GM12892 (cell line): ENCODE measurements at places on chromosomes 2 and 18.

- no peak for DNase-seq
Observed at GRCh38 chr2:61210332-61210981, 48.5 kb downstream of the C2orf74 start.

- no peak for DNase-seq
Observed at GRCh38 chr18:40380686-40381439, 1574.2 kb upstream of the PIK3C3 start.

DNA sequence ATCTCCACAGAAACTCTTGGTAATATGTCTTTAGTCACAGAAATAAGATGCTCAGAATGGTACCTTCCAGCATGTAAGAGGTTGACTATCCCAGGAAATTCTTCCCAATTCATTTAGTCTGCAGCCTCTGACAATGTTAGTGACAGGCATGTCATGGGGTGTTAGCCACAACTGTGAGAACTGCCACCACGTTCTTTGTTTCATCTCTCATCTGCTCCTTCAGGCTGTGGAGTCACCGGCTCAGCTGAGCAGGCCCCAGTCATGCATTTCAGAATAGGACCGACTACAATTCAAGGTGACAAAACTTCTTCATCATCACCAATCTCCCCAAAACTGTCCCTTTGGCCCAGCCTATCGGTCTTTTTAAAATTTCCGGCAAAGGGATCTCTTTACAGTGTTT lies 167.5 kb downstream of the AKAIN1 start:
- no peak for DNase-seq

- no peak for DNase-seq
Observed at GRCh38 chr2:212595036-212595654, 56.5 kb upstream of the ERBB4 start.

- no peak for DNase-seq
Observed at GRCh38 chr2:170284205-170284604, 106.3 kb downstream of the MYO3B start.

GRCh38 chr2:230739961-230740360 lies 27.3 kb downstream of the CAB39 start:
- no peak for DNase-seq

GRCh38 chr2:170101789-170102188 lies 76.2 kb upstream of the MYO3B start:
- no peak for DNase-seq

DNA sequence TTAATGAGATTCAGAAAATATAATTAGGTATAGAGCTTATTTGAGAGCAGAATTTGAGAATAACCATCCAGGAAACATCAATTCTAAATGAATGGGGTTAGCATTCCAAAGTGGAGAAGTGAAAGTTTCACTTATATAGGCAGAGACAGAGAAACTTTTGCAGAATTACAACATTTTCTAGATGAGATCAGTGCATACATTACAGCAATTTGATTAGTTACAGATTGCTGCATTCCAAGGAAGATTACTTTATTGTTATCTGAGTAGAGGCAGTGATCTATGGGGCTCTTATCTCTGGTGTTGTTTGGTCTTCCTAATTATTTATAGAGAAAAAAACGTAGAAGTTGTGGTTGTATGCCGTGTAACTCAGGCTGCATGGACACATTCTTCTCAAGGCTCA lies 373.8 kb upstream of the SYT4 start:
- DNase-seq: no peak

- DNase-seq: no peak
Observed at GRCh38 chr2:1727101-1727771, 17.1 kb downstream of the PXDN start.
